Neural crest cell (in vitro differentiated cells): ENCODE measurements at places on chromosomes 11 and 22. TPM values are rescaled to one million over a fixed set of nuclear protein-coding genes. Genes with fewer than 3 reads are reported as not detected.
A peak's percentile ranks its signal among the peaks of the same experiment; 100 is the strongest.

- no peak for DNase-seq
- no peak overlapping the region for H3K27ac ChIP-seq
- H3K4me3 ChIP-seq: no peak overlapping the region
- peaks cover 28% of the 10 kb centered on the region for H3K4me1 ChIP-seq
- peaks cover 20% of the 10 kb centered on the region for H3K36me3 ChIP-seq
- no peaks in the 10 kb centered on the region for H3K27me3 ChIP-seq
Observed at GRCh38 chr22:17931400-17931825, 92.9 kb downstream of the MICAL3 start.

DNA sequence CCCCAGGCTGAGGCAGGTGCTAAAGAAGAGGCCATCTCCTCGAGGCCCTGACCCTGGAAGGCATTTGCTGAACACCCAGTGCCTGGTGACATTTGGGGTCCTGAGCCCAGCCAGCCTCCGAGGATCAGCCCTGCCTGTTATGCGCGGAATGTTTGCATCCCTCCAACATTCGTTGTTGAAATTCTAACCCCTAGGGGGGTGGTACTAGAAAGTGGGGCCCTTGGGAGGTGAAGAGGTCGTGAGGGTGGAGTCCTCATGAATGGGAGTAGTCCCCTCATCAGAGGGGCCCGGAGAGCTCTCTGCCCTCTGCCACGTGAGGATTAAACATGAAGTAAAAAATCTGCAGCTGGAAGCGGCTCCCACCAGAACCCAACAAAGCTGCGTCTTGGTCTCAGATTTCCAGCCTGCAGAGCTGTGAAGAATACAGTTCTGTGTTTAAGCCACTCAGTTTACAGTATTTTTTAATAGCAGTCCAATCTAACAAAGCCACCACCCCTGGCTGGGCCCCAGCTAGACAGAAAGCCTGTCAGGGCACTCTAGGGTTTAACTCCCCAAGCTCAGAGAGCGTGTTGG lies 35.3 kb upstream of the SEPTIN5 start:
- no peaks in the 10 kb centered on the region for H3K36me3 ChIP-seq
- no peak overlapping the region for H3K27ac ChIP-seq
- DNase-seq: no peak
- peaks cover 23% of the 10 kb centered on the region for H3K27me3 ChIP-seq
- H3K4me1 ChIP-seq: no peaks in the 10 kb centered on the region

DNA sequence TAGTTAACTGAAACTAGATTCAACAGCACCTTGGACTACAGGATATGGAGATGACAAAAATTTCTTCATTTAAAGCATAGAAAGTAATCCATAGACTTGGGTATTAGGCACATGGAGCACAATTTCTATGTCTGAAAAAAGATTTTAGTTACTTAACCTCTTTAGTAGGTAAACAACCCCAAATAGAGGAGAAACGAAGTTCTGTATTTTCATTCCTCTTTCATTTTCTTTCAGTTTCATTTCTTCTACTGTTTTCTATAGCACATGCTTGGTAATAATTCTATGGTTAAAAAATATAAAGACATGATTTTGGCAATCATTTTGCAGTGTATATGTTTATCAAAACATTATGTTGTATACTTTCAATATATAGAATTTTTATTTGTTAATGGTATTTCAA lies 99.5 kb downstream of the CASP12 start:
- no peak for DNase-seq
- H3K4me3 ChIP-seq: no peak overlapping the region
- no peaks in the 10 kb centered on the region for H3K4me1 ChIP-seq
- peak overlapping the region; percentile 62 for H3K27ac ChIP-seq
- H3K36me3 ChIP-seq: no peaks in the 10 kb centered on the region
- no peaks in the 10 kb centered on the region for H3K27me3 ChIP-seq

DNA sequence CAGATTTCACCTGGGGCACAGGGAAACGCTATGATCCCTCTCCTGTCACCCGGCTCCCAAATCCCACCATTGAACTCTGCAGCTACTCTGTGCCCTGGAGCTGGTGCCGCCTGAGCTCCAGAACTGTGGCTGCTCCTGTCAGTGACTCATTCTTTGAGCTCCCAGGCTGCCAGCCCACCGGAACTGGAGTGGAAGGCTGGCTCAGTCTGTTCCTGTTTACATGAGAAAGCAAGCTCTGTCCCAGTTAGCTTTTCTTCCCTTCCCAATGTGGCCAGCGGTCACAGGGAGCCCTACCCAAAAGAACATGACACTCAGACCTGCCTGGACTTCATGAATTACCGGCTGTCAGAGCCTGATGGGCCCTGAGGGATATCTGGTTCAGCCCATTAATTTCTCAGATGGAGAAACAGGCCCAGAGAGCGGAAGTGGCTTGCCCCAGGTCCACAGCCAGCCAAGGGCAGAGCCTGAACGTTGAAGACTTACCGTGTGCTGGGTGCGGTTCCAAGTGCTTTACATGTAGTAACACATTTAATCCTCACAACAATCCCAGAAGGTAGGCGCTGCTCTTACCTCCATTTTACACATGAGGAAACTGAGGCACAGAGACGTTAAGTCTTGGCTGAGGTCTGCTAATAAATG lies 23.8 kb upstream of the IGSF22 start:
- H3K4me1 ChIP-seq: peaks cover 32% of the 10 kb centered on the region
- DNase-seq: no peak
- H3K4me3 ChIP-seq: no peak overlapping the region
- H3K27ac ChIP-seq: peak overlapping the region; percentile 46

GRCh38 chr22:27934069-27934468 lies 15.0 kb upstream of the PITPNB start:
- no peak overlapping the region for H3K4me3 ChIP-seq
- no peak overlapping the region for H3K27ac ChIP-seq
- H3K27me3 ChIP-seq: no peaks in the 10 kb centered on the region
- H3K36me3 ChIP-seq: no peaks in the 10 kb centered on the region
- no peak for DNase-seq

The OR8D4 gene
- total RNA-seq: not detected in 2 replicates

DNA sequence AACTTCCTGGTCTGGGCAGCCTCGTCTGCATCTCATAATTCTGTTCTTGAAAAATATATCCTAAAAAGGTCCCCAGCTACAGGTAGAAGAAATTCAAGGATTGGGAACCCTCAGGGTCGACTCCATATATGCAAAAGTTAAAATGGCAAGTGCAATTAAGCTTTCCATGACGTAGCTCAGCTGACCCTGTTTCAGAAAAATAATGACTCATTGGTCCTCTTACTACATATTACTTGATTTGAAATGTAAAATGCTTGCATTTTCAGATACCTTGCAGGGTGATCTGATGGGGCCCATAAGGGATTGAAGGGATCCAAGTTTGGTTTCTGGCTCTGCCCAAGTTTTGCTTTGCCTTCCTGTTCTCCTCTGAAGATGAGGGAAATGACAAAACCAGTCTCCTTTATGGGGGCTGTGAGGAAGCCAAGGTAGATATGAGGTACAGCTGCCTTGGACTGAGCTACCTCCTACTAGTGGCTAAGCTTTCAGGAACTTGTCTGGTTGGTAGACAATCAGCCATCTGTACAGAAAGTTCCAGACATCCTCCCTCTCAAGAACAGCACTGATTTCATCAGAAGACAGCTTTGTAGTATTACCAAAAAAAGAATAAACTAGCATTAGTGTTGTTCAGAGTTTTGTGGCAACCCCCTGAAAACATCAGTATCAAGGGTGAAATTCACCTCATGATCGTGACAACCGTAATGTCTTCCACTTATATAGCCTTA lies 177.3 kb downstream of the DBX1 start:
- H3K4me3 ChIP-seq: no peak overlapping the region
- no peaks in the 10 kb centered on the region for H3K36me3 ChIP-seq
- no peak overlapping the region for H3K27ac ChIP-seq
- no peak for DNase-seq
- H3K4me1 ChIP-seq: peaks cover 4% of the 10 kb centered on the region

GRCh38 chr11:15938121-15938611 lies 418.2 kb downstream of the SOX6 start:
- no peaks in the 10 kb centered on the region for H3K36me3 ChIP-seq
- H3K4me3 ChIP-seq: no peak overlapping the region
- no peaks in the 10 kb centered on the region for H3K27me3 ChIP-seq
- no peaks in the 10 kb centered on the region for H3K4me1 ChIP-seq

GRCh38 chr11:83895516-83895915 lies 609.3 kb upstream of the CCDC90B start:
- no peak for DNase-seq
- H3K4me3 ChIP-seq: no peak overlapping the region
- no peaks in the 10 kb centered on the region for H3K27me3 ChIP-seq

DNA sequence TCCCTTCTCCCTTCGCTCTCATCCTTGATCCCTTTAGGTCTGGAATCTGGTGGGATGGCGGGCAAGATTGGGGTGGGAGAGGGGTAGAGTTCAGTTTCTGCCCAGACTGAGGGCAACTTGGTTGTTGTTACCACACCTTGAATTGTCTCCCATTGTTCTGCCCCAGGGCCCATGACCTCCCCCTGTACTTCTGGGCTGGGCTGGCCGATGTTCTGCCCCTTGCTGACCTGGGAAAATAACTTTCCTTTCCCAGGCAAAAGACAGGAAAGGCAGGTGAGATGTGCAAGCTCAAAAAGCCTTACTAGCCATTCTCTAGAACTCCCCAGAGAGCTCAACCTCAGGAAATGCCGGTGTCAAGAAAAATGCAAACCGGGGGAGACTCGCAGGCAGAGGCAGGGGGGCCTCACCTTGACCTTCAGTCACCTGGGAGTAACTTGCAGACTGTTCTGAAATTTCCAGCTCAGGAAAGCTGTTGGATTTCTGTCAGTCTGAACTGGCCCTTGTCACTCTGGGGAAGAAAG lies 32.4 kb upstream of the EIF3D start:
- peaks cover 3% of the 10 kb centered on the region for H3K27me3 ChIP-seq
- H3K4me3 ChIP-seq: no peak overlapping the region
- no peak overlapping the region for H3K27ac ChIP-seq
- no peak for DNase-seq
- peaks cover 9% of the 10 kb centered on the region for H3K4me1 ChIP-seq
- no peaks in the 10 kb centered on the region for H3K36me3 ChIP-seq

DNA sequence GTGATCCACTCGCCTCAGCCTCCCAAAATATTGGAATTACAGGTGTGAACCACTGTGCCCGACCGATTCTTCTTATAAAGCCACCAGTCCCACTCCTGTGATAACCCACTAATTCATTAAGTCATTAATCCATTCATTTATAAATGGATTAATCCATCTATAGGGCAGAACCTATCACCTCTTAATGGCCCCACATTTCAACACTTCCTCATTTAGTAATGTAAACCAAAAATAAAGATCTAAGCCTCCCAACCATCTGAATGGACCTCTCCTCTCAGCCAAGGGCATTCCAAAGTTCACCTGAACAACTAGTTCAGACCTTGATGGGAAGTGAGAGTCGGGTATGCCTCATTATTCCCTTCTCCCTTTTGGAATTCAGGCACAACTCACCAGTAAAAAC lies 9.9 kb upstream of the MRPL11 start:
- H3K4me1 ChIP-seq: no peaks in the 10 kb centered on the region
- no peak overlapping the region for H3K4me3 ChIP-seq

DNA sequence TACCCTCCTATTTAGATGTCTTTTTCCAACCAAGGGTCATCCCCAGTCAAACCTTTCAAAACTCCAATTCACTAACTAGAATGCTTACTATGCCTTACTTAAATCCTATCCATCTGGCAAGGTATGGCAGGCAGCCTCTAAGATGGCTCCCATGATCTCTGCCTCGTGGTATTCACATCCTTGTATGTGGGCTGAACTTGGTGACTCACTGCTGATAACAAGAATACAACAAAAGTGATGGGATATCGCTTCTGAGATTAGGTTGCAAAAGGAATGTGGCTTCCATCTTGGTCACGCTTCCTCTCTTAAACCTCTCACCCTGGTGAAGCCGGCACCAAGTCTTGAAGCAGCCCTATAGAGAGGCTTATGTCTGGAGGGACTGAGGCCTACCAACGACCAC lies 29.6 kb upstream of the UPB1 start:
- H3K27me3 ChIP-seq: no peaks in the 10 kb centered on the region
- H3K4me3 ChIP-seq: no peak overlapping the region
- H3K4me1 ChIP-seq: peaks cover 19% of the 10 kb centered on the region
- no peak overlapping the region for H3K27ac ChIP-seq
- no peaks in the 10 kb centered on the region for H3K36me3 ChIP-seq
- no peak for DNase-seq

GRCh38 chr11:133679896-133680295 lies 147.6 kb upstream of the OPCML start:
- peaks cover 17% of the 10 kb centered on the region for H3K4me1 ChIP-seq
- no peaks in the 10 kb centered on the region for H3K36me3 ChIP-seq
- no peak for DNase-seq
- H3K4me3 ChIP-seq: no peak overlapping the region
- no peak overlapping the region for H3K27ac ChIP-seq

DNA sequence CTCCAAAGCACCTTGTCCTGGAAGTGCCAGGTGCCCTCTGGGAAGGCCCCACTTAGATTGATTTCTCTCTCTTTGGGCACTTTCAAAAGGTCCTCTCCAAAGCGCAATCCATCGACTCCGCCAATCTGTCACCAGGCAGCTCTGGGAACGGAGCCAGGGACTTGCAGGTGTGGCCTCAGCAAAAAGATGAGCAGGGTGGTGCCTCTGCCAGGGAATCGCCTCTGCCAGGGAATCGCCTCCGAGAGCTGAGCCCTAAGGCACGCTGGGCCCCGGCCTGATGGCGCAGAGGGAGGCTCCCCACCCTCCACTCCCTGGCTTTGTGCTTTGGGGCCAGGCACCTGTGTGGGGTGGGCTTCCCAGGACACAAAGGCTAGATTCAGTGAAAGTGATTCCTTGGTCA lies 1391.3 kb downstream of the TBC1D22A start:
- no peaks in the 10 kb centered on the region for H3K4me1 ChIP-seq
- peaks cover 3% of the 10 kb centered on the region for H3K27me3 ChIP-seq
- no peaks in the 10 kb centered on the region for H3K36me3 ChIP-seq
- no peak overlapping the region for H3K4me3 ChIP-seq
- no peak for DNase-seq
- H3K27ac ChIP-seq: no peak overlapping the region

DNA sequence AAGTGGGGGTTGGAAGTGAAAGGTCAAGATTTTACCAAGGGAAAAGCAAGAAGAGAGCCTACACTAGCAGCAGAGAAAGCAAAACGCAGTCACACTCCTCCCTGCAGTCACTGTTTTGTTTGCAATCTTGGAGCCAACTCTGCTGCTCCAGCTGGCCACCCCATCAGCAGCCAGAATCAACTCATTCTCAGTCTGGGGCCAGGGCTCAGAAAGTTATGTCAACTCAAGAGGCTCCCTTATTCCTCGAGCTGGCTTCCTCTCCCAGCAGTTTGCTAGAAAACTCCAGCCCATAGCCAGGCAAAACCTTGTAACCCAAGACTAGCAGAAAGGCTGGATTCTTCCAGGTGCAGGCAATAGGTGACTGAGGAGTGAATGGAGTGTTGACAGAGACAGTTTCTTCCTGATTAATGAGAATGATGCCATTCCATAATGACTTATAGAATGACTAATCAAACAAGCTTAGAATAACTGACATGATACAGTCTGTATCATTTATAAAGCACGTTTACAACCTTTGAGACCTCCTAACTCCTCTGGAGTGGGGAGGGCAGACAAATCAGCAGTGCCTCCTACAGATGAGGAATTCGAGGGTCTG lies 53.4 kb downstream of the P4HA3 start:
- no peak for DNase-seq
- no peaks in the 10 kb centered on the region for H3K27me3 ChIP-seq
- no peaks in the 10 kb centered on the region for H3K4me1 ChIP-seq
- H3K27ac ChIP-seq: peak overlapping the region; percentile 59
